Fibroblast of skin of abdomen (primary cell): ENCODE measurements at places on chromosomes 4 and X.

DNA sequence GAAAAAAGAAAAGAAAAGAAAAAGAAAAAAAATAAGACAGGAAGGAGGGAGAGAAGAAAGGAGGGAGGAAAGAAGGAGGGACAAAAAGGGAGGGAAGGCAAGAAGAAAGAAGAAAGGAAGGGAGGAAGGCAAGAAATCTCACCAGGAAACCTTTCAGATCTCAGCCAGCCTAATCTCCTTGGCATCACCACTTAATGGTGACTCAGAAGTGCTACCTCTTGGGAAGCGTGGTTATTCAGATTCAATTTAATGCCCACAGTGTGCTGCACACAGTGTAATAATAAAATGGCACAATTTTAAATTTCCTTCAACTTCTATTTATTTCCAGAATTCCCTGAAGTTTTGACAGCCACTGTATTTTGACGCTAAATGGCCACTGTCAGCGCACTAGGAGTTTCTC lies 50.3 kb downstream of the DKK2 start:
- peak; percentile 12 for DNase-seq

- peak; percentile 65 for DNase-seq
These were observed 141.9 kb downstream of the SLIT2 start for GRCh38 chr4:20393486-20394100.

DNA sequence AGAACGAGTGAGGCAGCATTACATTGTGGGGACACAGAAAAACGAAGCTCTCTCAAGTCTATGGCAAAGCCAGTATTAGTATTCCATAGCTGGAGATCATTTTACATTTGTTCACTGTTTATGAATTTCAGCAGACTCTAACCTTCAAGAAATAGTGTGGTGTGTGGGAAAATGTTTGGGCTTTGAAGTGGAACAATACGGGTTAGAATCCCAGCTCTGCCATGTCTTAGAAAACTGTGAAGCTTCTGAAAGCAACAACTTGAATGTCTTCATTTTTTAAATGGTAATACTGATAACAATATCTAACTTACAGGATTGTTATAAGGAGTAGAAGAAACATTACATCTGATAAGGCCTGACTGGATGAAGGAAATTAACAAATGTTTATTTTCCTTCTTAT lies 217.7 kb downstream of the NR3C2 start:
- no peak for DNase-seq

DNA sequence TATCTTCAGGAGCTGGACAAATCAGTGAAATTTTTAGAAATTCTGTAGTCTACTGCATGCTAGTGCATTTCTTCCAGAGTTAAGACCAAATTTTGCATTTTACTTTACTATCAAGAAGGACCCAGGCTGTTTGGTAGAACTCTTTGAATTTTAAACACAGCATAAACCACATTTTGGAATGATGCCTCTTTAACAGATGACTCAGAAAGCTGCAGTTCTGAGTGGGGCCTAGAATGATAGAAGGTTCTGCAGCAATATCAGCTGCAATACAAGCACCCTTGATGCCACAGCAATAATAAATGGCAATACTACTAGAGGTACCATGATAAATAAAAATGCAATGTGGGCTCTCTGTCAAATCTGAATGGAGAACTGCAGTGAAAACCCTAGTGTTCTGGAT lies 198.7 kb downstream of the TMA16 start:
- peak; percentile 20 for DNase-seq

DNA sequence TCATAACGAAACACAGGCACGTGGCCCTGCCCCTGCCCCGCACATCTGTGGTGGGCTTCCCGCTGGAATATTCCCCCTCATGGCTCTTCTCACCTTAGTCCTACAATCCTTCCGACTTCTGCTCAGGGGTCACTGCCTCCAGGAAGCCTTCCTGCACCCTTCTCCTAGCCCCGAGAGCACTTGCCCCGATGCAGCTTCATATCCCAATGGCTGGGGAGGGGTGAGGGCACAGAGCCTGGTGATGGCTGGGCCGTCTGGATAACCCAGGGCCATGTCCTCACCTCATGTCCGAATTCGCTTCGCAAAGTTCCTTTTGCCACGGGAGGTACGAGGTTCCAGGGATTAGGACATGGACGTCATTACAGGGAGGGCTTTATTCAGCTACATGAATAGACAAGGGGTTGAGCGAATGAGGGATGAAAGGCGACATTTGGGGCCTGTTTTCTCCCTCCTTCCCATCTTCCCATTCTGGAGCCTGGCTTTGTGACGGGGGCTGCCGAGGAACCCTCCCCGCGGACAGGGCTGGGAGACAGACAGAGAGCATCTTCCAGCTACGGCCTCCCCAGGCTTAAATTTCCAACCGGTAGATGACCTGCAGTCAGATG lies 35.5 kb upstream of the HMX1 start:
- DNase-seq, result no peak

- no peak for DNase-seq
These were observed 124.5 kb downstream of the ATXN3L start for GRCh38 chrX:13195340-13195739.

DNA sequence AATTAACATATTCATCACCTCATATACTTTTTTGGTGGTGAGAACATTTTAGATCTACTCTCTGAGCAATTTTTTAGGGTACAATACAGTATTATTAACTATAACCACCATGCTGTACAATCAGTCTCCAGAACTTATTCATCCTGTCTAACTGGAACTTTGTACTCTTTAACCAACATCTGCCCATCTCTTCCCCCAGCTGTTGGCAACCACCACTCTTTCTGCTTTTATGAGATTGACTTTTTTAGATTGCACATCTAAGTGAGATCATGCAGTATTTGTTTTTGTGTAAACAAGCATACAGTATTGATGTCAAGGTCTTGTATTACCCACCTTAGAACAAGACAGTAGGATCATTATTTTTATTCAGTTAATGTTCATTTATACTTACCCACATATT lies 516.8 kb downstream of the RPA4 start:
- no peak for DNase-seq

- no peak for DNase-seq
These were observed 73.5 kb downstream of the WDFY3 start for GRCh38 chr4:84892950-84893349.

DNA sequence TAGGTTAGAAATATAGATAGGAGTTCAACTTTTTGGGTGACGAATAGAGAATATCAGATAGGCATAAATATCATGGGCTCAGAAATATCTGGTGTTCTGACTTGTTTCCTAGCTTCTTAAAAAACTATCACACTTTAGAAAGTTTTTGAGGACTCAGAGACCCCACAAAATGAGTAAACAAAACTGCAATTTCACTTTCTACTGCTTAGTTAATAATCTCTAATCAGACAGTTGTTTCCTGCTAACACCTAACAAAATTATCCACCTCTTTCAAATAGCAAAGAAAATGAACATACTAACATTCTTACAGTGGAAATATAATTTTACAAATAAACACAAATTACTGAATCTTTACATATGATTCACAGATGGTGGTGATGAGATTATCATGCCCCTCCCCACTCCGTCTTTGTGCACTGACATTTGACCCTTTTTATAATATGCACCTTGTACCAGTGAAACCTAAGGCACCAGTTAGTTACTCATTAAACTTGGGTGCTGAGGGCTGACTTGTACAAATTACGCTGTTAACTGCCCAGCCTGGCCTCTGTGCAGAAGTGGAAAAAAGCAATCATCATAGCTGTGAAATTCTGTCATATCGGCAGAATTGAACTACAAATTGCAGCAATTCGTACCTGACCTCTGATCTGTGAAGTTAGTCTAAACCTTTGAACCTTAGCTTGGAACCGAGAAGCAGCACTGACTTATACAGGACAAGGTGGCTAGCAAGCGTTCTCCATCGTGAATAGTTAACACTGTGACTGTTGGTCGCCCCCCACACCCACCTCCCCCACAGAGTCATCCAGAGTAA lies 138.7 kb downstream of the CHRNA9 start:
- no peak for DNase-seq

DNA sequence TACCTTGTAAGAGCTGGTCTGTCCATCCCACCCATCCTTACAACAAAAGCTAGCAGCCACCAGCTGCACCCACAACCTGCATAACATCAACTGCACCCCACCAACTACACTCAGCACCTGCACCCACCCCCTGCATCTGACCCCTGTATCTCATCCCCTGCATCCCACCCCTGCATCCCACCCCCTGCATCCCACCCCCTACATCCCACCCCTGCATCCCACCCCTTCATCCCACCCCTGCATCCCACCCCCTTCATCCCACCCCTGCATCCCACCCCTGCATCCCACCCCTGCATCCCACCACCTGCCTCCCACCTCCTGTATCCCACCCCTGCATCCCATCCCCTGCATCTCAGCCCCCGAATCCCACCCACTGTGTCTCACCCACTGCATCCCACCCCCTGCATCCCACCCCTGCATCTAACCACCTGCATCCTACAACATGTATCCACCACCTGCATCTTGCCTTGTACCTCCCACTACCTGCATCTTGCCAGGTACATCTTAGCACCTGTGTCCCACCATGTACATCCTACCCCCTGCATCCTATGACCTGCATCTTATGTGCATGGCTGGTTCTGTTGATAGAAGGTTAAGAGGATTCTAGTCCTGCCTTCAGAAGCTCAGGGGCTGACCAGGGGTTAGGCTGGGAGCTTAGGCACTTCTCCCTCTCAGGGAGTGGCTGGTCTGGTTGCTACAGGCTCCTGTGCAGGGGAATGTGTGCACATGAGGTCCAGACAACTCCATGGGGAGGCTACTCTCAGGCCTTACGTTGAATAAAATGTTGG lies 9.4 kb downstream of the TMEM271 start:
- no peak for DNase-seq

GRCh38 chr4:8608714-8609391 lies 16.3 kb downstream of the CPZ start:
- DNase-seq, result no peak

DNA sequence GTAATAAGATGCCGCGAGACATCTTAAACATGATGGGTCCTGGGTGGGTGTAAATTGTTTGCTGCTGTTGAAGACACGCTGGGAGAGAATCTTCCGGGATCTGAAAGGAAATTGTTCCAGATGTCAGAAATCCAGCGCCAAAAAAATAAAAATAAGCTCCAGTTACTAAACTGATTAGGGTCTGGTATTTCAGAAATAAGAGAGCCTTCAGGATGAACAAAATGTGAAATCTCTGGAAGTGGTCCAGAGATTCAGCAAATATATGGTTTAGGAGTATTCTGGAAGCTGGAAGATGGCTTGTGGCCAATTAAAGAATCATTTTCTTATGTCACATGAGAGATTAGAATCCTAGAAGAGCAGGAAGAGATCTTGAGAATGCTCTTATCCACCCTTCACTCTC lies 75.8 kb upstream of the NHS start:
- DNase-seq, result peak; percentile 8

DNA sequence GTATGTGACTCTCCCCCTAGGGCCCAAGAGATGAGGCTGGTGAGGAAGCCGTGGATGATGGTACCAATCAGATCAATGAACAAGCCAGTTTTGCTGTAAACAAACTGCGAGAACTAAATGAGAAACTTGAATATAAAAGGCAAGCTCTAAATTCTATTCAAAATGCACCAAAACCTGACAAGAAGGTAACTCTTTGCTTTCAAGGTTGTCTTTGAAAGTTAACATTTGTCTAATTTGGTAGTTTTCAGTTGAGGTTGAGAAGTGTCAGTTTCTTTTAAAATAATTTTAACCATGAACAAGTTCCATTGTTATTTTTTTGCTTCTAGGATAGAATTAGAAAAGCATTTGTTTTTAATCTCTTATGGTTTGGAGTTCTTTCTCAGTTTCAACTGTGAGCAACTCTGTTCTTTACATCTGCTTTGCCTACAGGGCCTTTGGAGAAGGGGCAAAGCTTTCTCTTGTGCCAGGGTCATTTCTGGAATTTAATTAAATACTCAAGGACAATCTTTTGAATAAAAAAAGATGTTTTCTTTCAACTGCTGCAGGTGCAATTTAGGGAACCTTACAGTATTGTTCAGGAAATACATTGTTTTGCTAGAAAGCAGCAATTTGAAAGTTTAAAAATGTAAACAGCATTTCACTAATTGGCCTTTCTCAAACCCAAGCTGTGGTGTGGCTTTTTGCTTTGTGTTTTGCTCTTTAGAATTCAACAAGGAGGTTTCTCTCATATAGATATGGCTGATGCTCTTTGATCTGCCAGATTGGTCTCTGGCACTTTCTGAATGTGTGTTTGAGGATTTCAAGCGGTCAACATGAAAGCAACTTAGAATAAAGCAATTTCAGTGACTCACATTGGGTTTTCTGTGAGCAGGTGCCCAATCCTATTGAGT lies 62.9 kb downstream of the LRP2BP start:
- no peak for DNase-seq

- DNase-seq, result peak; percentile 37
These were observed 108.0 kb downstream of the ITM2A start for GRCh38 chrX:79259073-79259689.

- DNase-seq, result no peak
These were observed 255.4 kb downstream of the SPANXN1 start for GRCh38 chrX:145502670-145503069.

DNA sequence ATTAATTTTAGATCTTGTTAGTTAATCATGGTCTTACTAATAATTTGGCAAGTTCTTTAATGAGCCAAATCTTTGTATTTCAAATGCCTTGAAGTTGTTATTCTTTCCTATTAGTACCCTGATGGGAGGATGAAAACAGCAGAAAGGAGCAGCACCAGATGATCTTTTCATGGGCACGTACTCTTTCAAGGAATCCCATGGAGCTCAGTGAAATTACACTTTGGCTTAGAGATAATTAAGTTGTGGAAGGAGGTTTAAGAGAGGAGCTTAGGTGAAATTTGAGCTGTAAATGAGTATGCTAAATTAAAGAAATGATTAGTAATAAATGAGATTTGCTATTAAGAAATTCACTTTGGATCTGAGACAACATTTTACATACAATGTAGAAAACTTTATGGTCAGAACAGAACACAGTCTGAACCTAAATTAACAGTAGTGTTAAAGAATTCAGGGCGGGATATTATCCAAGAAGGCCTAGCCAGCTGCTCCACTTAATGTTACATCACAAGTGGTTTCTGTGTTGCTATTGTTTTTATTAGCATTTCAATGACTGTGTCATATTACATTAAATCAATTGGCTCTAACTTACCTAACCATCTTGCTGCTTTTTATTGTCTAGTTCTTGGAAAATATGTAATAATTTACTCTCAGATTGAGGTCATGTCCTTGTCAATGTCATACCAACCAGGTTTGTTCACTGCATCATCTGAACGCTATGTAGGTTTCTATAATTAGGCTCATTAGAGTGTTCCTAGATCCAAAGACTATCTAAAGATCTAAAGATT lies 3.9 kb downstream of the MTHFD2L start:
- peak; percentile 13 for DNase-seq

- no peak for DNase-seq
These were observed 56.7 kb upstream of the WDR19 start for GRCh38 chr4:39125600-39125985.

DNA sequence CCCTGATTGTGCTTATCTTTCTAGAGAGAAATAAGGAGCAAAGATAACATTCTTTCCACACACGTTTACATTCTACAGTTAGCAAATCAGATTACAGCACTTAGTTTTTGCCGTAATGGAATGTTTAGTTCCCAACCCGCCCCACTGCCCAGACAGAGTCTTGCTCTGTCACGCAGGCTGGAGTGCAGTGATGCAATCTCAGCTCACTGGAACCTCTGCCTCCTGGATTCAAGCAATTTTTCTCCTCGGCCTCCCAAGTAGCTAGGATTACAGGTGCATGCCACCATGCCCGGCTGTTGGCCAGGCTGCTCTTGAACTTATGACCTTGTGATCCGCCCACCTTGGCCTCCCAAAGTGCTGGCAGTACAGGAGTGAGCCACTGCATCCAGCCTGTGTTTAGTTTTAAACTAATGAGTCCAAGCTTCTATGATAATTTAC lies 8.4 kb upstream of the PRPS1 start:
- DNase-seq, result peak; percentile 57

- no peak for DNase-seq
These were observed 2.6 kb upstream of the ARAF start for GRCh38 chrX:47558436-47558835.
